ENCODE measurements at places on chromosomes 2 and 18. TPM values are rescaled to one million over a fixed set of nuclear protein-coding genes. Genes with fewer than 3 reads are reported as not detected.

The SFT2D3 gene
- 6.8 TPM for total RNA-seq

The RRM2 gene
- total RNA-seq: 4.6 TPM

The IL36A gene
- total RNA-seq: not detected

The EVA1A gene
- 19.0 TPM for total RNA-seq

The L3MBTL4 gene
- not detected for total RNA-seq
